ENCODE measurements at places on chromosomes 4 and X.

GRCh38 chr4:139521754-139522401 lies 34.1 kb downstream of the SETD7 start:
- DNase-seq = no peak

GRCh38 chr4:184384810-184385557 lies 89.4 kb downstream of the IRF2 start:
- DNase-seq = no peak

DNA sequence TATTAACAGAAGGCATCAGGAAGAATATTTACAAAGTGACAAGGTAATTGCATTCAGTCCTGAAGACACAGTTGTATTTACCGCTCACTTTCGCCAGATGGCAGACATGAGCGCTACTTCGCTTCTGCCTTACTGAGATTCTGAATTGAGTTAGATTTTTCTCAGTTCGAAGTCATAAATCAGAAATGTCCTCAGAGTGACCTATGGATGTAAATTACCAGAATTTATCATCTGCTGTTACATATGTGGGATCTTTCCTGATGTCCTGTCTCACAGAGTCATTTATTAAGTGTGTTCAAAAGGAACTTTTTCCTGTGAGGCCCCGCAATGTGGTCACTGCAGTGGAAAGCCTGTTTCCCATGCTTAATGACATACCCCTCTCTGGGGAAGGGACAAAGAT lies 97.3 kb upstream of the DCLK2 start:
- peak; percentile 32 for DNase-seq

DNA sequence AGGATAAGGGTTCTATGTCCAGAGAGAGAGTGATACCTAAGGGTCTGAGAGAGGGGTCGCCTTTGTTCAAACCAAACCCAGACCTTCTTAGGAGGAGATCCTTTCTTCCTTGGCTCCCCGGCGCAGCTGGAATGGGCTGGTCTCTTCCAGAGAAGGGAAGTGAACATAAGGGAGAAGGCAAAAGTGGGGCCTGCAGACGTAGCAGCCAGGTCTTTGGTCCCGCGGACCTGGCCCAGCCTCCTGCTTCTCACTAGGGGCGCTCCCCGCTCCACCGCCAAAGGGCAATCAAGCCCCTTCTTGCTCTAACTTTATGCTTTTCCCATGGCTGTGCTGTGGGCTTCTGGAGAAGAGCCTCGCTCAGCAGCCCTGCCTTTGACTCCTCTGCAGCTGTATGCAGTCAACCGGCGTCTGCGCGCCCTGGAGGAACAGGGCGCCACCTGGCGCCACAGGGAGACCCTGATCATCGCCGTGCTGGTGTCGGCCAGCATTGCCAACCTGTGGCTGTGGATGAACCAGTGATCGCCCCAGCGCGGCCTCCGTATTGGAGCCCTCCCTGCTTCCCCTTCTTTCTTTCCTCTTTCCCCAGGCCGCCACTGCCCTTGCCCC lies 6.5 kb downstream of the FATE1 start:
- no peak for DNase-seq

DNA sequence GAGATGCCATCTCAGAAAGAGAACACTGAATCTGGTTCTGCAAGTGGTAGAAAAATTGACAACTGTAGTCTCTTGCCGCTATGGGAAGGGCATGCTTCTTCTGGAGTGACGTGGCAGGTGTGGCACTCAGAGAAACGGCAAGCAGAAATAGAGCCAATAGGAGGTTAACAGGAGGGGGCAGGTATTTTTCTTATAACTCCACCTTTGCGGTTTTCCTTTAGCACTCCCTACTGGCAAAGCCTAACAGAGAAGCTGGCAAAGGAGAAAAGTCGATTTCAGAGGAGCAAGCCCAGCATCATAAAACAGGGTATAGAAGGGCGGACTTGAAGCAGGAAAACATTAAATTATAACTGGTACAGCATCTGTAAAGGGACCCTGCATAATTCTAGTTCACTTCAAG lies 1382.2 kb downstream of the PCDH18 start:
- DNase-seq = no peak

- no peak for DNase-seq
Observed at GRCh38 chr4:94306713-94307112, 35.9 kb downstream of the HPGDS start.

- DNase-seq = no peak
Observed at GRCh38 chrX:74353984-74354383, 50.0 kb downstream of the ZCCHC13 start.

DNA sequence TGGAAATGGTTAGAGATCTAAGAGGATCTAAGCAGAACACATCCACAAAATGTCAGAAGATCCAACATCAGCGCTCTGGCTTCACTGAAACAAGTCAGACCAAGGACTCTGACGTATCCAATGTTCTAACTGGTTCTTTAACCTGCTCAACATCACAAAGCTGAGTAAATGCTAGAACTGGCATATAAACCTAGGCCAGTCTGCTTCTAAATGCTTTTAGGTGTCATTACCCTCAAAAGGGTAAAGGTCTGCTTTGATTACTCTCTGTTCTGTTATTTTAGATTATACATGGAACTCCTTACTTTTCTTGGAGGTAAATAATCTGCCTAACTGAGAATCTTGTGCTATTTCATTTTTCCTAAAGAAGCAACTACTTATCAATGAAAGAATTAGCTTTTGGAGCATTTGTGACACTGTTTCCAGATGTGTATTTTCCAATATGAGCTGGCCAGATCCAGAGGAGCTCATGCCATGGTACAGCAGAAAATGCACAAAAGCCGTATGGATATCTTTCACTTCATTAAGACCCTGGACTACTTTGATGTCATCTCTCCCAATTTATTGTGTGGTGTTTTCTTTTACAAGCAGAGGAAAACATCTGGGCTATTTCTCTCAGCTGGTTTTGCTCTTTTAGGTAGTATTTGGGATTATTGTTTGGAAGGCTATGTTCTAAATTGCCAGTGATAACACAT lies 123.5 kb downstream of the RASGEF1B start:
- no peak for DNase-seq

GRCh38 chr4:3656416-3657356 lies 109.5 kb upstream of the ADRA2C start:
- DNase-seq = peak; percentile 25

GRCh38 chr4:38292529-38292928 lies 332.3 kb downstream of the PTTG2 start:
- DNase-seq = no peak

DNA sequence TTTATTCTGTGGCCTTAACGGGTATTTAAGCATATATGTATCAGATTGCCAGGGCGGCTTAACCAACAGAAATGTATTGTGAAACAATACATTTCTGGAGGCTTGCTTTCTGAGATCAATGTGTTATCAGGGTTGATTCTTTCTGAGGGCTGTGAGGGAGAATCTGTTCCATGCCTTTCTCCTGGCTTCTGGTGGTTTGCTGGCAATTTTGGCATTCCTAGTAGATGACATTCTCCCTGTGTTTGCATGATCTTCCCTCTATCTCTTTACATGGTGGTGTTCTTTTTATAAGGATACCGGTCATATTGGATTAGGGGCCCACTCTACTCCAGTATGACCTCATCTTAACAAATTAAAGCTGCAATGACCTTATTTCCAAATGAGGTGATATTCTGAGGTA lies 16.9 kb upstream of the CEP135 start:
- no peak for DNase-seq

DNA sequence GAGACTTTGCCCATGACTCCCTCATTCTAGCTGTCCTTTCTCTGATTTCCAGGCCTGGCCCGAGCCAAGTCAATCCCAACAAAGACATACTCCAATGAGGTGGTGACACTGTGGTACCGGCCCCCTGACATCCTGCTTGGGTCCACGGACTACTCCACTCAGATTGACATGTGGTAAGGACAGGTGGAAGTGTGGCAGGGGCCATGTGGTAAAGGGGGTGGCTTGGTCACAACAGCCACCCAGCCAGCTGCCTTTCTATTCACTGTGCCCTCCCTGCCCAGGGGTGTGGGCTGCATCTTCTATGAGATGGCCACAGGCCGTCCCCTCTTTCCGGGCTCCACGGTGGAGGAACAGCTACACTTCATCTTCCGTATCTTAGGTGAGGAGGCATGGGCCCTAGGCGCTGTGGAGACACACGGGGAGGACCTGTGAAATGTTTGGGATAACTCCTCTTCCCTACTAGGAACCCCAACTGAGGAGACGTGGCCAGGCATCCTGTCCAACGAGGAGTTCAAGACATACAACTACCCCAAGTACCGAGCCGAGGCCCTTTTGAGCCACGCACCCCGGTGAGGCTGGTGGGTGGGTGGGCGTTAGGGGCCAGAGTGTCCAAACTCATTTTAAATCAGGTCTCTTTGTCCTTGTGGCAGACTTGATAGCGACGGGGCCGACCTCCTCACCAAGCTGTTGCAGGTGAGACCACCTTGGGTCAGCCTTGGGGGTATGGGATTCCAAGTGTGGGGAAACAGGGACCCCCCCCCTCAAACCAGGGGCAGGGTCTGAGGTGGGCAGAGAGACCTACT lies 6.1 kb upstream of the USP11 start:
- no peak for DNase-seq

DNA sequence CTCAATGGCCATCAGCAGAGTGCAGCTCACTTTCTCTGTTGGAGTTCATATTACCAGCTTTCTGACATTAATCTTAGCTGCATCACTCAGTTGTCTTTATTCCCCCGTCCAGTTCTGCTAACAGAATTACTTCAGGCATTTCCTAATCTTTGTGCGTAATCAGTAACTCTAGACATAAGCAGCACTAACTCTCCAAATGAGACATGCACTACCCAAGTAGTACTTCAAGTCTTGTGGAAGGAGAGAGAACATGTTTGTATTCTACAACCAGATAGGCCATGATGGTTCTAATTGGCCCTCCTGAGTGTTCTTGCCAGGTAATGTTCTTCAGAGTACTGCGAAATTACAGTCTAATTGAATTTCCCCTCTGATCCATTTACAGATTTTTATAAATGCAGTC lies 448.5 kb upstream of the RPS6KA3 start:
- DNase-seq = no peak

GRCh38 chr4:66589183-66589582 lies 918.9 kb upstream of the EPHA5 start:
- no peak for DNase-seq
